ENCODE measurements at places on chromosomes 16 and 17. TPM values are rescaled to one million over a fixed set of nuclear protein-coding genes. Genes with fewer than 3 reads are reported as not detected.
A peak's percentile ranks its signal among the peaks of the same experiment; 100 is the strongest.

GRCh38 chr17:42055496-42055895 lies 5.1 kb upstream of the C17orf113 start:
- H3K36me3 ChIP-seq: no peaks in the 10 kb centered on the region
- no peak overlapping the region for H3K4me3 ChIP-seq
- peaks cover 18% of the 10 kb centered on the region for H3K27me3 ChIP-seq
- no peak overlapping the region for H3K27ac ChIP-seq
- no peaks in the 10 kb centered on the region for H3K4me1 ChIP-seq

- no peaks in the 10 kb centered on the region for H3K4me1 ChIP-seq
- H3K27me3 ChIP-seq: peaks cover 17% of the 10 kb centered on the region
- no peak overlapping the region for H3K4me3 ChIP-seq
- H3K27ac ChIP-seq: no peak overlapping the region
- H3K36me3 ChIP-seq: no peaks in the 10 kb centered on the region
- DNase-seq: peak; percentile 87
These were observed 219.9 kb downstream of the ENGASE start for GRCh38 chr17:79294459-79295071.

DNA sequence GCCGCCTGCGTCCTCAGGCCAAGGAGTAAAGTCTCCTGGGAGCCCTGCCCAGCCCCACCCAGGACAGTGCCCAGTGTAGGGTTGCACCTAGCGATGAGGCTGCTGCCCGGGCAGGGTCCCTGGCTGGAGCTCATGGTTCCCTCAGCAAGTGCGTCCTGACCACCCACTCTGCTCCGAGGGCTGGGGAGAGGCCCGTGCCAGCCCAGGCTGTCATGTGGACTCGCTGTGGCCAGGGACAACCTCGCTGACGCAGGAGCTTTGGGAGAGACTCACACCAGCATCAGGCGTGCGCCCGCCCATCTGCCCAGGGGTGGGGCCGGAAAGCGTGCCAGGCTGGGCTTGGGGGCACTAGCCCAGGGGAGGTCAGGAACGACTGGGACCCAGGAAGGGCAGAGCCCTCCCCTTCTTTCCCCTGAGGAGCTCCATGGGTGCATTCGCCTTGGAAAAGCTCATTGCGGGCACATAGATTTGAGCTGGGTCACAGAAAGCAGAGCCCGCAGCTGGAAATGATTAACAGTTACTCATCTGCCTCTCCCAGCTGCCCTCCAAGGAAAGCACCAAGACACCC lies 19.7 kb downstream of the DPEP1 start:
- H3K27ac ChIP-seq: no peak overlapping the region
- no peaks in the 10 kb centered on the region for H3K27me3 ChIP-seq
- H3K4me1 ChIP-seq: no peaks in the 10 kb centered on the region

GRCh38 chr17:75779987-75780889 lies 4.4 kb upstream of the UNK start:
- H3K27me3 ChIP-seq: no peaks in the 10 kb centered on the region
- no peak for DNase-seq
- peak overlapping the region; percentile 61 for H3K27ac ChIP-seq
- peaks cover 15% of the 10 kb centered on the region for H3K4me1 ChIP-seq
- no peak overlapping the region for H3K4me3 ChIP-seq

DNA sequence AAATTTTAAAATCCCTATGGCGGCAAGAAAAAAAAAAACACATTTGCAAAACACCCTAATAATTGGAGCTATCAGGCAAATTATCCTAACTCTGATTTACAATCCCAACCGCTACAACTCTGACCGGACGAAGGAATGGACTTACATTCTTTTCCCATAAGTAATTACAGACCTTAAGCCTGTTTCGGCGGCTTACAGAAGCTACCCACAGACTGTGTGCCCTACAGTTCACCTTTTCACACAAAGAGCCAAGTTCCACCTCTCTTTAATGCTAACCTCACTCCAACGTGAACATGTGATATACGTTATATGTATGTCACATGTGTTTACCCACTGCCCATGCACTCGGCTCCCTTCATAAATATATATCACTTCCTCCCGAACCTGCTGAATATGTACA lies 8.7 kb upstream of the MEAK7 start:
- peak; percentile 44 for DNase-seq
- H3K27me3 ChIP-seq: no peaks in the 10 kb centered on the region
- no peaks in the 10 kb centered on the region for H3K36me3 ChIP-seq

DNA sequence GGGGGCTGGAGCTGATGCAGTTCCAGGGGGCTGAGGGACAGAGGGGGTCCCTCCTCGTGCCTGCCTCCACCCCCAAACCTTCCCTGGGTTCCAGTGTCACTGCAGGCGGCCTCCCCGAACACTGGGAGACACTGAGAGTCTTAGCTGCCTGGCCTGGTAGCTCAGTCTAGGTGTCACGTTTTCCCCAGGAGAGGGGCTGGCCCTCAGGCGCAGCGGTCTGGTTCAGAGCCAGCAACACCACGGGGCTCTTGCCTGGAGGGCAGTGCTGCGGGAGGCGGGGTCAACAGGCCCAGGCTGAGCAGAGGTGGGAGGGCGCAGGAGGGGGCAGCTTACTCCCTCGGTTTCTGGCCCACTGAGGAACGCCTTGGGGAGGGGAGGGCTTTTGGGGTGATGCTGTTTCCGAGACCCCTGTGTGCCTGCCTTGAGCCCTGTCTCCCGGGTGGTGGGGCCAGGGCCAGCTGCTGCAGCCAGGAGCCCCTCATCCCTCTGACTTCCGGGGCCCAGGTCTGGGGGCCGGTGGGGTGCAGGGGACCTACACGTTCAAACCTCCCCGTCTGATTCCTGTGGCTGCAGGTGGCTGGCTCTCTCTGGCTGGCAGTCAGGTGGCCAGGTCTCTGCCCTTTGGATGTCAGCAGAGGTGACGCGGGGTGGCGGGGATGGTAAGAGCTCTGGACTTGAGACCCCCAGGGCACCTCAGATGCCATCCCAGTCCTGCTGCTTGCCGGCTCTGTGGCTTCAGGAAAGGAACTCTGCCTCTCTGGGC lies 89.3 kb upstream of the GSE1 start:
- H3K27ac ChIP-seq: peak overlapping the region; percentile 77
- H3K4me3 ChIP-seq: no peak overlapping the region
- peaks cover 71% of the 10 kb centered on the region for H3K4me1 ChIP-seq
- DNase-seq: peak; percentile 74

- no peak for DNase-seq
- H3K27me3 ChIP-seq: no peaks in the 10 kb centered on the region
- no peaks in the 10 kb centered on the region for H3K36me3 ChIP-seq
- H3K4me3 ChIP-seq: no peak overlapping the region
These were observed 92.2 kb downstream of the TUBD1 start for GRCh38 chr17:59800530-59800942.

GRCh38 chr17:30200106-30200505 lies 35.4 kb downstream of the SLC6A4 start:
- H3K27me3 ChIP-seq: no peaks in the 10 kb centered on the region
- no peaks in the 10 kb centered on the region for H3K36me3 ChIP-seq
- no peak for DNase-seq
- no peak overlapping the region for H3K27ac ChIP-seq

GRCh38 chr17:51601622-51602261 lies 341.4 kb downstream of the UTP18 start:
- no peaks in the 10 kb centered on the region for H3K27me3 ChIP-seq
- H3K36me3 ChIP-seq: no peaks in the 10 kb centered on the region
- DNase-seq: no peak
- no peaks in the 10 kb centered on the region for H3K4me1 ChIP-seq
- no peak overlapping the region for H3K27ac ChIP-seq

DNA sequence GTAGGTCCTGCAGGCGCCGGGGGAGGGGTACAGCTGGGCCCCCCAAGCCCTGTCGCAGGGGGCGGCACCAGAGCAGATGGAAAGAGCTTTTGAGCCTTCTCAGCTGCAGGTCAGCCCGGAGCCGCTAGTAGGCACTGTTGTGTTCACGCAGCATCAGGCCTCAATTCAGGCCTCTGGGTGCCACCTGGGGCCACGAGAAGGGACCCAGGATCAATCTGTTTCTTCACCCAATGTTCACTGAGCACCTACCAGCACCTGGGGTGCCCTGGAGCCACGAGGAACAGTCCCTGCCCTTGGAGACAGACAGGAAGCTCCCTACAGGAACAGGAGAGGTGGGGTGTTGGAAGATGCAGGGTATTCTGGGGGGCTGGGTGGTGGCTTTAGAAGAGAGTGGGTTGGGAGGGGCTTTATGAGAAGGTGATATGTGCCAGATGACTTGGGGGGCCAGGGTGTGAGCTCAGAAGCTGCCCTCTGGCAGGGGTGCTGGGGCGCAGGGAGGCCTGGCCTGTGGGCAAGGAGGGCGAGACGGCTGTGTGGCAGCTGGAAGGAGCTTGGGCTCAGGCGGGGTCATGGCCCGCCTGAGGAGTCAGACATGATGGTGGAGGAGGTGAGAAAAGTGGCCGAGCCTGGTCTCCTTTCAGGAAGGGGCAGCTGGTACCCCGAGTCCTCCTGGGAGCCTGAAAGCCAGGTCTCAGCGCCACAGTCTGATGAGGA lies 121.9 kb upstream of the GSE1 start:
- H3K4me3 ChIP-seq: no peak overlapping the region
- no peaks in the 10 kb centered on the region for H3K27me3 ChIP-seq
- DNase-seq: peak; percentile 30
- no peak overlapping the region for H3K27ac ChIP-seq
- peaks cover 17% of the 10 kb centered on the region for H3K4me1 ChIP-seq
- no peaks in the 10 kb centered on the region for H3K36me3 ChIP-seq

DNA sequence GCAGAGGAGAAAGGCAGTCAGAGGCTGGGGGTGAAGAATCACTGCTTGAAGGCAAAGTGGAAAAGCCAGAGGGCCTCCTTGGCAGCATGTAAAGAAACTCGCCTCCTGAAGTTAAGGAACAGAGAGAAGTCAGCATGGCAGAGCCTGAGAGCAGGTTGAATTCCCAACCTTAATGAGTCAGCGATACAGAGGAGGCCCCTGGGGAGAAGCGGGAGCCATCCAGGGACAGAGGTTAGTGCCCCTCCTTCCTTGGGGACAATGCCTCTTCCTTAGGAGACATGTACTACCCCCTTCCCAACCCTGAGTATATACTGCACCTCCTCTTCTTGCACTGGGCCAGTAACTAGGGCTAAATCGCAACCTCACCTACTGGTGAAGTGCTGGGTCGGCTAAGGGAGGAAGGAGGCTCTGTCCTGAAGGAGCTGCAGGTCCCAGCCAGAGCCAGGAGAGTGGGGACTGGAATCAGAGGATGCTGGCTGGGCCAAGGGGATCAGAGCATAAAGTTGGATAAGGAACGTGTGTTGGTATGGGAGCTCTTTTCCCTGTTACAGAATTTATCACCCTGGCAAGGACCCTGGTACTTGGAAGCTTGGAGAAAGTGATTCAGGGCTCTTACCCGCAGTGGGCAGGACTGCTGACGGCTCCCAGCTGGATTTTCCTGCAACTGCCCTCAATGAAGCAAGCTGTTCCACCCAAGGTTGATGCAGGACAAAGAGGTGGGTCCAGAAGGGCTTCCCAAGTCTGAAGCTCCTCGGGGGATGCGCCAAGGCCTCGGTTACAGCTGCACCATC lies 5.4 kb upstream of the AANAT start:
- H3K27ac ChIP-seq: no peak overlapping the region
- no peaks in the 10 kb centered on the region for H3K4me1 ChIP-seq
- H3K36me3 ChIP-seq: no peaks in the 10 kb centered on the region
- H3K27me3 ChIP-seq: no peaks in the 10 kb centered on the region
- no peak for DNase-seq

- no peaks in the 10 kb centered on the region for H3K4me1 ChIP-seq
- no peak for DNase-seq
- H3K4me3 ChIP-seq: no peak overlapping the region
These were observed 701.1 kb downstream of the WWOX start for GRCh38 chr16:78800523-78800922.

DNA sequence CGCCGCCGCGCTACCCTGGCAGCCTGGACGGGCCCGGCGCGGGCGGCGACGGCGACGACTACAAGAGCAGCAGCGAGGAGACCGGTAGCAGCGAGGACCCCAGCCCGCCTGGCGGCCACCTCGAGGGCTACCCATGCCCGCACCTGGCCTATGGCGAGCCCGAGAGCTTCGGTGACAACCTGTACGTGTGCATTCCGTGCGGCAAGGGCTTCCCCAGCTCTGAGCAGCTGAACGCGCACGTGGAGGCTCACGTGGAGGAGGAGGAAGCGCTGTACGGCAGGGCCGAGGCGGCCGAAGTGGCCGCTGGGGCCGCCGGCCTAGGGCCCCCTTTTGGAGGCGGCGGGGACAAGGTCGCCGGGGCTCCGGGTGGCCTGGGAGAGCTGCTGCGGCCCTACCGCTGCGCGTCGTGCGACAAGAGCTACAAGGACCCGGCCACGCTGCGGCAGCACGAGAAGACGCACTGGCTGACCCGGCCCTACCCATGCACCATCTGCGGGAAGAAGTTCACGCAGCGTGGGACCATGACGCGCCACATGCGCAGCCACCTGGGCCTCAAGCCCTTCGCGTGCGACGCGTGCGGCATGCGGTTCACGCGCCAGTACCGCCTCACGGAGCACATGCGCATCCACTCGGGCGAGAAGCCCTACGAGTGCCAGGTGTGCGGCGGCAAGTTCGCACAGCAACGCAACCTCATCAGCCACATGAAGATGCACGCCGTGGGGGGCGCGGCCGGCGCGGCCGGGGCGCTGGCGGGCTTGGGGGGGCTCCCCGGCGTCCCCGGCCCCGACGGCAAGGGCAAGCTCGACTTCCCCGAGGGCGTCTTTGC lies 3.1 kb downstream of the HIC1 start:
- H3K4me3 ChIP-seq: no peak overlapping the region
- H3K4me1 ChIP-seq: peaks cover 35% of the 10 kb centered on the region
- H3K27ac ChIP-seq: no peak overlapping the region
- no peak for DNase-seq
- peaks cover 56% of the 10 kb centered on the region for H3K27me3 ChIP-seq
- no peaks in the 10 kb centered on the region for H3K36me3 ChIP-seq

GRCh38 chr16:82643136-82643535 lies 16.4 kb downstream of the CDH13 start:
- no peak overlapping the region for H3K27ac ChIP-seq
- no peak for DNase-seq
- no peaks in the 10 kb centered on the region for H3K27me3 ChIP-seq

GRCh38 chr16:22055881-22056280 lies 36.5 kb upstream of the VWA3A start:
- H3K4me3 ChIP-seq: no peak overlapping the region
- no peaks in the 10 kb centered on the region for H3K36me3 ChIP-seq
- no peak overlapping the region for H3K27ac ChIP-seq
- H3K27me3 ChIP-seq: no peaks in the 10 kb centered on the region
- H3K4me1 ChIP-seq: no peaks in the 10 kb centered on the region
- no peak for DNase-seq

DNA sequence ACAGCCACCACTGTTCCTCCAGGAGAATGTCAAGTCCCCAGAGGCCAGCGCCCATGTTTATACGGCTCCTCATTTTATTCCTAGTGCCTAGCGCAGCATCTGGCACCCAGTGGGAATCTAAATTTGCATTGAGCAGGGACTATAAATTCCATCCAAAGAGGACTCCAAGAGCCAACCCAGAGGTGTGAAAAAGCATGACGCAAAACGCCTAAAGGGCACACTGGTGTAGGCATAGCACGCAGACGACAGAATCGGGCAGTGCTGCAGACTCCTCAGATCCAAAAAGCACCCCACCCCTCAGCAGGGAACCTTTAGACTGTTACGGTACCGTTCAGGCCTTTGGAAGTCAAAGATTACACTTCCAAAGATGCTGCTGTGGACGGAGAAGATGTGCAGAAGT lies 19.5 kb downstream of the TEKT5 start:
- H3K27me3 ChIP-seq: no peaks in the 10 kb centered on the region
- no peaks in the 10 kb centered on the region for H3K4me1 ChIP-seq
- no peak overlapping the region for H3K4me3 ChIP-seq
- no peak for DNase-seq

The MYH11 gene
- polyA plus RNA-seq: 3.8 TPM

The SDR42E1 gene
- not detected for polyA plus RNA-seq

The CSF3 gene
- not detected for polyA plus RNA-seq

The TMED6 gene
- 4.3 TPM for polyA plus RNA-seq

The ARHGAP23 gene
- 30.0 TPM for polyA plus RNA-seq

The IGFALS gene
- polyA plus RNA-seq: 10.7 TPM
